Caudate nucleus (tissue), 63 donors: ENCODE measurements at places on chromosomes 2 and 18.

DNA sequence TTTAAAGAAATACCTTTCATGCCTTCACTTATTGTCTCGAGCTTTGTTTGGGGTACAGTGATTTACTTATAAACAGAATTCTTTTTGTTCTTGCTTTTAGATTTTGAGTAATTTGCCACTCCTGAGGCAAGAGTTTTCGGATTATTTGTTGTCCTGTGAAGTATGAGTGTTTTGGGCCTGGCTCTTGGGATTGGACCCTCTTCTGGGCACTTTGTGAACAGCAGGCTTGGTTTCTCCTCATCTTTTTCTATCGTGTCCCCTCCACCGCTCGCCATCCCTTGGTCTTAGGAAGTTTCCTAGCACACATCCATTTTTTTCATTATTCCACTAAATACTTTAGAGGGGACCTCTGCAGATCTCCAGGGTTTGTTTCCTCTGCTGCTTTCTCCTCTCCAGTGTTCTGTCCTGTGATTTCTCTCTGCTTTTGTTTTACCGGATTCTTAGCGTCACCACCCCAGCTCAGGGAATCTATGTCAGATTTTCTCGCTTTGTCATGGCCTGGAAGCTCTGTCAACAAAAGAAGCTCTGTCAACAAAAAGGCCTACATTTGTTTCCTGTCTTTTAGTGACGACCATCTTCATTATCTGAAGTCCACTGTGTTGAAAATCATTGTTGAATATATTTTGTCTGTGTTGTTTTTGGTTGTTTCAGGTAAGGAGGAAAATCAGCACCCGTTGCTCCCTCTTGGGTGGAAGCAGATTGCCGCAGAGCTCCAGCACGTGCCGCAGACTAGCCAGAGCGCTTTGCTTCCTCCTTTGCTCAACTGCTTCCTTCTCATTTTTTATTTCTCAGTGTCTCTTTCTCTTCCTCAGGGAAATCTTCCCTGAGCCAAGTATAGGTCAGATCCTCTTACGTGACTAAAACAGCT lies 27.8 kb downstream of the ANKRD62 start:
- DNase-seq = no peak

DNA sequence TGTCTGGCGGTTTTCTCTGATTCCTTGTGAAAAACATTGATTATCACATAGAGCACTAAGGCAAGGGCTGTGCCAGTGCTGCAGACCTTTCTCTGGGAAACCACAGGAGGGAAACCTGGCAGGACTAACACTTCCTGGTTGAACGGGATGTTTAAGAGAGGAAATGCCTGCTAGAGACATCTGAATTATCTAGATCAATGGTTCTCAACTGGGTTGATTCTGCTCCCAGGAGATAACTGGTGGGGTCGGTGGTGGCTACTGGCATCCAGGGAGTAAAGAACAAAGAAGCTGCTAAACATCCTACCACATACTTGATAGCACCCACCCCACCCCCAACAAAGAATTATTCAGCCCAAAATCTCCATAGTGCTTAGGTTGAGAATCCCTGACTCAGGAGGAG lies 37.5 kb downstream of the DDX18 start:
- DNase-seq = no peak

DNA sequence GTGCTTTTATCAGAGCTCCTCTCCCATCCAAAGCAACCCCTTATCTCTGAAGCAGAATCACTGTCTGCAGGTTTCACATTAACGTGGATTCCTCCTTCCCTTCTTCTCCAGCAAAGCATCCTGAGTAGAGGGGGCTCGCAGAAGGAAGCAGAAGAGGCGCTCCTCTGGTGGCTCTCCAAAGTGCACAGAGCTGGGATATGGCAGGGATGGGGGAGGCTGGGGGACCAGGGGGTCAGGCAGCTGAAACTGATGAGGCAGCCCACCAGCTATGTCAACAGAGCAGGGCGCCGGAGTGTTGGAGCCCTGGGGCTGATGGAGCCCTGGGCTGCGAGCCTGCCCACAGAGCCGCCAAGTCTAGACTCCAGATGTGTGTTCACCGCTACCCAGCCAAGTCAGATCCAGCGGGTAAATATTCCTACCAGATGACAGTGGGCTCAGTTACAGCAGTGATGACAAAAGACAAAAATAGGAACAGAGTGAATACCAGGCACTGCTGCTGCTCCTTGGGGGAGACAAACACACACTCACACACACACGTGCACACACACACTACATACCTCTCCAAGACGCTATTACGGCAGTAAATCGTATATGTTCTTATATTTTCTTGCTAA lies 678.3 kb upstream of the ID2 start:
- DNase-seq = no peak

- no peak for DNase-seq
These were observed 68.6 kb downstream of the GALNT3 start for GRCh38 chr2:165725421-165725820.

- DNase-seq = no peak
These were observed 145.3 kb upstream of the SPRED2 start for GRCh38 chr2:65577654-65578053.

DNA sequence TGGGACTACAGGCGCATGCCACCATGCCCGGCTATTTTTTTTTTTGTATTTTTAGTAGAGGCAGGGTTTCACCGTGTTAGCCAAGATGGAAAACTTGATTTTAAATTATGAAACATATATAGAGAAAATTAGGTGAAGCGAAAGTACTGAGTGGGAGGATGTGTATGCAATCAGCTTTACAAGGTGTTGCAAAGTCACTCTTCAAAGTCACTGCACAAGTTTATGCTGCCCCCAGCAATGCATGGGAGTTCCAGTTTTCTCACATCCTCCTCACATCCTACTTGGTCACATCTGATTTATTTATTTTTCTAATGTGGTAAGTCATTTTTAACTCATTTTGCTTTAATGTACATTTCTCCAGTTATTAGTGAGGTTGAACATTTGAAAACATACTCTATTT lies 49.2 kb upstream of the CHN1 start:
- no peak for DNase-seq

- DNase-seq = no peak
These were observed 65.6 kb downstream of the SCG2 start for GRCh38 chr2:223536546-223536945.

DNA sequence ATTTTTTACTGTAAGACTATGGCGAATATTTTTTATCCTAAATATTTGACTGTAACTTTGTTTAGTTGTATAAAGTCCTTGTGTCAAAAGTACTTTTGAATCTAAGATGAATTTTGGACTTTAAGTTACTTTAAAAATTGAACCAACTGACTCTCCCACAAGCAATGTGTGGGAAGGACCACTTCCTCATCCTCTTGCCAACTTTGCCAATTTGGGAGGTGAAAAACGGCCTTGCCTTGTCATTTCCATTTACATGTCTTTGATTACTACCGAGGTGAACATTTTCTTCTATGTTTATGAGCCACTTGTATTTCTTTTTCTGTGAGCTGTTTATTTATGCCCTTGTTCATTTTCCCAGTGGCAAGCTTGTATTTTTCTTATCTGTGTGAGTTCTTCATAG lies 12.8 kb upstream of the MSGN1 start:
- no peak for DNase-seq

DNA sequence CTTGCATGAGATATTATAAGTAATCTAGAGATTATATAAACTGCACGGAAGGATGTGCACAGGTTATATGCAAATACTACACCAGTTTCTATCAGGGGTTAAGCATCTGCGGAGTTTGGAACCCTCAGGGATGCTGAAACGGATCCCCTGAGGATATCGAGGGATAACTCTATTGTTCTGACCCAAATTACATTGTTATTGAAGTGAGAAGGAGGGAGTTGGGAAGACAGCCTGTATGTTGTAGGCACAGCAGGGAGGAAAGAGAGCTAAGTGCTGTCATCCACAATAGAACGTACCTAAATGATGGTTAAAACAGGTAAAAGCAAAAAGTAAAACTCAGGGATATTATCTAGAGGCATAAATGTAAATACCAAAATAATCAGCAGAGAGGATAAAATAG lies 44.6 kb upstream of the SMAD2 start:
- no peak for DNase-seq

- no peak for DNase-seq
These were observed 31.8 kb downstream of the SERPINB5 start for GRCh38 chr18:63508596-63508995.

GRCh38 chr2:191066197-191066918 lies 52.4 kb upstream of the STAT1 start:
- DNase-seq = no peak

DNA sequence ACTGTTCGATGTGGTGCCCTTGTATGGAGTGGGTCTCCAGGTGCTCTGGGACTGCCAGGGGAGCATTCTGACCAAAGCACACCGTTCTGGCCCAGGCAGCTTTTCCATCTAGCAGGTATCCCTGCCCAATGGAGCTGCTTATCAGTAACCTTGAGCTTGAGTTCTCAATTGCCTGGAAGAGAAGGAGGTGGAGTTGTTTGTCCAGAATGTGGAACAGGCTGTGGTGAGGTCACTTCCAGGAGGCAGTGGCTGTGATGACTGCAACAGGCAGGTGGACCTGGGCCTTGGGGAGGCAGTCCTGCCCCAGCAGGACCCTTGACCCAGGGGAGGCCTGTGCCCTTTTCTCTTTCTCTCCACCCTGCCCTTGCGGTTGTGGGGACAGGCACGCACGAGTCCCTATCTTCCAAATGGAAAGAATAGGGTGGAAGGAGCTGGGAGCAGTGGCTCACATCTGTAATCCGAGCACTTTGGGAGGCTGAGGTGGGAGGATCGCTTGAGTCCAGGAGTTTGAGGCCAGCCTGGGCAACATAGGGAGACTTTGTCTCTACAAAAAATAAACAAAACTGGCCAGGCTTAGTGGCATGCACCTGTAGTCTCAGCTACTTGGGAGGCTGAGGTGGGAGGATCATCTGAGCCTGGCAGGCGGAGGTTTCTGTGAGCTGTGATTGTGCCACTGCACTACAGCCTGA lies 66.2 kb upstream of the MCFD2 start:
- DNase-seq = no peak

GRCh38 chr2:191653667-191654391 lies 24.1 kb upstream of the NABP1 start:
- no peak for DNase-seq

- DNase-seq = no peak
These were observed 46.7 kb downstream of the SDC1 start for GRCh38 chr2:20178249-20178607.

DNA sequence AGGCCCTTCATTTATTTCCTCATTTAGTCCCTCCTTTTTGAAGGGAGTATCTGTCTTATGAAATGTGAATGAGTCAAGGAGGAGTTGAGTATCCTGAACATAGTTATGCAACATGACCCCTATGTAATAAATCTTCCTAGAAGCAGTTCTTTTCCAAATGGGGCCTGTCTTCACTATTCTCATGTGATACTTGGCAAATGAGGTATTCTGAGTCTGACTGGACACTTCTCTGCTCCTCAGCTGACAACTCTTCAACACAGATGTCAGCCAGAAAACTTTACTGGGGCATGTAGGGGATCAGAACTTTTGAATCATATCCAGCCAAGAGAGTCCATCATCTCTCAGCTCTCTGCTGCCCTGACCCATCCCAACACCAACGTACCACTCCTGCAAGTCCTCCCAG lies 291.6 kb downstream of the ZNF385B start:
- no peak for DNase-seq

- DNase-seq = no peak
These were observed 12.3 kb upstream of the SETBP1 start for GRCh38 chr18:44668270-44668975.

GRCh38 chr2:199409759-199410529 lies 47.8 kb downstream of the SATB2 start:
- DNase-seq = no peak

DNA sequence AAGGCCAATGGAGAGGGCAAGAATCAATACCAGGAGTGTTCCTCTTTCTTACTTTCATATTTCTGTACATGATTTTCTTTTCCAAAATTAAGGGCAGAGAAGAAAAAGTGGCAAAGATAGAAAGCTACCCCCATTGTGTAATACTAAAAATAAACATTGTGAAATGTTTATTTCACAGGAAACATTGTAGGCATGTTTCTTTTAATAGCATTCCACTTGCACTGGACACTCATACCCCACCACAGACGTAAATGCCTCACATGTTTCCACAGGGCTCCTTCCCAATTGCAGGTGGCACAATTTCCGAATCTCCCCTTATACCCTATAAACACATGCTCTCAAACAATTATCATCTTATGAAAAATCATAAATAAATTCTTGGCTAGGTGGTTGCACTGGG lies 645.1 kb upstream of the SETBP1 start:
- no peak for DNase-seq

DNA sequence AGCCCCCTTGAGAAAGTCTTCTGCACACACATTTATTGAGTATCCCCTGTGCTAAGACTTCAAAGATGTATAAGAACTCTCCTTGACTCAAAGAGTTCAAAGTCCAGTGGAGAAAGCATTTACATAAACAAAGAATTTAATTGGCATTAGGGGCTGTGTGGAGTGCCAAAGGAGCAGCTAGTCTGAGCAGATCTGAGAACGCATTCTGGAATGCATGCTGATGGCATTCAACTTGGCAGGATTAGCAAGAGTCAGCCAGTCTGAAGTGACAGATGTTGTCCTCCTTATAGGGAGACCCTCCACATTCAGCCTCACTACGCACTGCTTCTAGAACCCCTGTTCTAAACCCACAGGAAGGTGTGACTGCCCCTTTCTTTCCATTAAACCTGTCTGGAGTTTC lies 191.5 kb downstream of the RAD51AP2 start:
- DNase-seq = no peak

- DNase-seq = no peak
These were observed 48.5 kb downstream of the CCDC138 start for GRCh38 chr2:108835040-108835439.

DNA sequence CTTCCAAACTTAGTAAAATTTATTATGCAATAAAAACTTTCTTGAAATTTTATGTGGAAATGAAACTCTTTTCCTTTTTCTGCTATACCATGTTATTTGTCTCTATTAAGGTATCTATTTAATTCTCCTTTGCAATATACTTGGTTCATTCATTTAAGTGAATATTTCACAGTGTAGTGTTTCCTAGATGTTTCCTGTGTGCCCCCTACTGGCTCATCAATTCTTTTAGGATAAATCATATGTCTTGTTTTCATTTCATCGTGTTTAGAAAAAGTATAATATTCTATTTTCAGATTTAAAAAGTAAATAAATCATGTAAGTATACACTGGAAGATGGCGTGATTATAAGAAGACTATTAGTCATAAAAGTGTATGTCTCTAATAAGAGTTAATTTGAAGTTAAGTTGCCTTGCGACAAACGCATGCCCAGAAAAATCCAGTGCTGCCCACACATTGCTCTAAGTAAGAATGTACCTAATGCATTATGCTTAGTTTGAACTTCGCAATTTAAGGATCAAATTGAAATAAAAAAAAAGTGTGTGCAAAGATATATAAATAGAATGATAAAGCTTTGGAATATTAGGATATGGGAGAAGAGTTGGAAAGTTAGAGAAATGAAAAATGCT lies 525.4 kb downstream of the KCNJ3 start:
- DNase-seq = no peak

GRCh38 chr18:68837665-68838451 lies 40.0 kb downstream of the CCDC102B start:
- DNase-seq = no peak

GRCh38 chr18:42792731-42793130 lies 322.8 kb downstream of the RIT2 start:
- DNase-seq = no peak

GRCh38 chr2:146992057-146992456 lies 852.8 kb upstream of the ACVR2A start:
- DNase-seq = no peak

GRCh38 chr2:50773211-50773932 lies 258.6 kb downstream of the NRXN1 start:
- no peak for DNase-seq
